ENCODE measurements at places on chromosomes 2 and 18.

- DNase-seq, result no peak
Measured at GRCh38 chr2:226185616-226186211, 613.9 kb downstream of the IRS1 start.

- no peak for DNase-seq
Measured at GRCh38 chr2:235647877-235648276, 154.0 kb downstream of the AGAP1 start.

DNA sequence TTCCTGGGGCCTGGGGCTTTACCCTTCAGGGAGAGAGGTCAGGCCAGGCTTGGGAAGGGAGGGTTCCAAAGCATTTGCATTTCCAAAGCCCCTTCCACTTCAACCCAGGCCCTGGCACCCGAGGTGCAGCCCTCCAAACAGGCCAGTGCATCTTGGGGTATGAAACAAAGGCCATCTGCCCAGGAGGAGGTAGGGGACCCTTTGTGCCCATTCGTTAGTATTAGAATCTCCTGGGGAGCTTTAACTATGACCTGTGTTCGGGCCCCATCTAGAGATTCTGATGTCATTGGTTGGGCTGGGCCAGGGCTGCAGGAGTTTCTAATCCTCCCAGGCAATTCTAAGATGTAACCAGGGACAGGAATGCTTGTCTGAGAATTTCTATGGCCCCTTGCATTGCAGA, 73.6 kb downstream of the CIB4 start:
- DNase-seq, result no peak

- DNase-seq, result no peak
Measured at GRCh38 chr2:126777620-126777978, 121.1 kb upstream of the TEX51 start.

DNA sequence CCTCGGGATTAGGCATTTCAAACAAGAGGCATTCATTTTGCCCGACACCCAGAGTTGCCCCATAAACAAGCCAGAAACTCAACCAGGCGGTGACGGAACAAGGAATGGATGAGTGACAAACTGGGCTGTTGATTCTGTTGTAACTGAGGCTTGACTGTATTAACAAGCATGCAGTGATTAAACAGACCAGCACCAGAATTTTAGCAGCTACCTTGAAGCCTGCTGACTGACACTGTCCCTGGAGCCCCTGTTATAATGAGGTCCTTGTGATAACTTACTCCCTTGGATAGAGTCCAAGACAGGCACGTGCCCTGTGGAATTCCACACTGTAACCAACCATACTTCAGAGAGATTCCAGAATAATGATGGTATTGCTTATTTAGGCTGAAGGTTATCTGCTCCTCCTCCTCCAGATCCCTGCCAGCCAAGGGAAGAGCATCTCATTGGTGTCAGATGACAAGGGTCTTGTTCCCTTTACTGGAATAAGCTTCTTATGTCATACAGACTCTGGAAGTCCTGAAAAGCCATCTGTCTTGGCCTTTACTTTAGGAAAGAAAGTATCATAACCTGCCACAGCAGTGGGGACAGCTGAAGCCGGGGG, 97.1 kb upstream of the RMDN2 start:
- DNase-seq, result no peak

GRCh38 chr2:177271981-177272666, 7.6 kb upstream of the NFE2L2 start:
- DNase-seq, result no peak

- no peak for DNase-seq
Measured at GRCh38 chr18:48784656-48785055, 166.1 kb downstream of the SMAD7 start.

- DNase-seq, result no peak
Measured at GRCh38 chr2:151845481-151845880, 17.3 kb upstream of the ARL5A start.

GRCh38 chr2:24125956-24126355, 2.7 kb downstream of the FAM228B start:
- no peak for DNase-seq

DNA sequence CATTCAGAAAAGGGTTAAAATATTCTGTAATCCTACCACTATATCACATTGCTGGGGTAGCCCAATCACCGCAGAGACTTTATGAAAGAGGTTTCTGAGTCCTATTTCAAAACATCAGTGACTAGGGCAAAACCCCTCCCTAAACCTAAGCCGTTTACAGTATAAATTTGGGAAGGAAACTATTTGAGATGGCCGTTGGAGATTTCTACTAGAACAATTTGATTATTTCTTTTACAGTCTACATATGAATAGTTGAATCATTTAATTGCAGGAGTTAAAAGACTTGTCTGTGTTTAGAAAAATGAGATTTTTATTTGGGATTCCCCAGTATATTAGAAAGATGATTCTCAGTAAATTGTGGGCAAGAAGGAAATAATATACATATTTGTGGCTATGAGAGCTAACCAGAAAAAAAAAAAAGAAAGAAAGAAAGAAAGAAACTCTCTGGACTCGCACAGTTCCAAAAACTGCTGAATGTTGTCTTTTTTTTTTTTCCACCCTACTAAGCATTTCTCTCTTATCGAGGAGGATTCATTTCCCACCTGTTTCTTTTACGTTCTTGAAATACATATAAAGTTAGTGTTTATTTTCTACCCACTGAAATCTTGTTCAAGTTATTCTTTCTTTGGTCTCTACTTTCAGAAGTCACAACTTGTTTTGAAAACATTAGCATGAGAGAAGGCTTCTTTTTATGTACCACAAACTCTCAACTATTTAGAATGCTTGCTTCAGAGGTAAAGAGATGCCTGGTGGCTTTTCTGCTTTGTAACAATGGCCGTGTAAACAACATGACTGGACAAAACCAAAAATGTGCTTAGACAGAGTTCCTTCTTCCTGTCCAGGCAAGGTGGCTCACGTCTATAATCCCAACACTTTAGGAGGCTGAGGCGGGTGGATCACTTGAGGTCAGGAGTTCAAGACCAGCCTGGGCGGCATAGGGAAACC, 65.9 kb downstream of the BCL2 start:
- DNase-seq, result no peak

DNA sequence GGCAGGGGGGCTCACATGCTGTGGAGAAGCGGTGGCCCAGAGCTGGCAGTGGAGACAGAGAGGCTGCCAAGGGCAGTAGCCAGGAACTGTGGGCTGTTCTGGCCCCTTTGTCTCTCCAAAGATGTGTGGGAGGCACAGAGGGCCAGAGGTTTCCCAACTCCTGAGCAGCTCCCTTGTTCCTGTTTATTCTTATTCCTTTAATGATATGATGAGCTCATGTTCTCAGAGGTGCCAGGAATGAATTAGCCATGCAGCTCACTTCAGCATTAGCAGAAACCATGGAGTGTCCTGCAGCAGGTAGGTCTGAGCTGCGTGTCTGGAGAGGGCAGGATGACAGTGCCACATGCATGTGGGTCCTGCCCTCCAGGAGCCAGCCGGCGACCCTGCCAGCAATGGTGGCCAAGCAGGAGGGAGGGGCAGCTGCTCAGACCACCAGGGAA, 77.9 kb upstream of the FZD7 start:
- DNase-seq, result no peak

DNA sequence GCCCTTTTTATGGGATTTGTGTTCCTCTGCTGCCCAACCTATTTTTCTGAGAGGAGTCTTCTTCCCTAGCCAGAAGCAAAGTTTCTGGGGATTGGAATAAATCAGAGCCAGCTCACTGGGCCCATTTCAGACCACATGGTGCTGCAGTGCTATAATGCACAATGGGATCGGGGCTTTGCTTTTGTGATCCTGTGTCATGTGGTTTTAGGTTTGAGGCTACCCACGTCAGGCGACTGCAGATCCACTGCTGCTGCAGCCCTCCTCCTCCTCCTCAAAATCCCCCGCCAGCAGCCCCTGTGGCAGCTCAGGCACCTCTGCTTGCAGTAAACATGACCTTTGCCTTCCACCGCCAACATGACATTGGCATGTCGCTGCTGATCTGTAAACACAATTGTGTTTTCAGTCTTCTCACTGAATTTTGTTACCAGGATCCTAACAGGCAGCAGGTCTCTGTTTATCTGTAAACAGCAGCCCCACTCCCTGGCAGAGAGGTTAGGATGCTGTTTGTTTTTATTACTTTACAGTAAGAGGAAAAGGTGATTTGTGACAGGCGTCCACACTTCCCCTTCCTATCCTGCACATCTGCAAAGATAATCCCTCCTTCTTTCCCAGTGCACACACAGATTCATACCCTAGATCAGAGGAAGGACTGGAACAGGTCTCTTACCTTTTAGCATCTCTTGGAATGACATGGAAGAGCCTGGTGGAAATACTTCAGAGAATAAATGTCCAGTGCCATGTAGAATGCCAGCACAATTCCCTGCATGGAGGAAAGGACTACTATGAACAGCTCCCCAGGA, 130.8 kb downstream of the FOXI3 start:
- no peak for DNase-seq

DNA sequence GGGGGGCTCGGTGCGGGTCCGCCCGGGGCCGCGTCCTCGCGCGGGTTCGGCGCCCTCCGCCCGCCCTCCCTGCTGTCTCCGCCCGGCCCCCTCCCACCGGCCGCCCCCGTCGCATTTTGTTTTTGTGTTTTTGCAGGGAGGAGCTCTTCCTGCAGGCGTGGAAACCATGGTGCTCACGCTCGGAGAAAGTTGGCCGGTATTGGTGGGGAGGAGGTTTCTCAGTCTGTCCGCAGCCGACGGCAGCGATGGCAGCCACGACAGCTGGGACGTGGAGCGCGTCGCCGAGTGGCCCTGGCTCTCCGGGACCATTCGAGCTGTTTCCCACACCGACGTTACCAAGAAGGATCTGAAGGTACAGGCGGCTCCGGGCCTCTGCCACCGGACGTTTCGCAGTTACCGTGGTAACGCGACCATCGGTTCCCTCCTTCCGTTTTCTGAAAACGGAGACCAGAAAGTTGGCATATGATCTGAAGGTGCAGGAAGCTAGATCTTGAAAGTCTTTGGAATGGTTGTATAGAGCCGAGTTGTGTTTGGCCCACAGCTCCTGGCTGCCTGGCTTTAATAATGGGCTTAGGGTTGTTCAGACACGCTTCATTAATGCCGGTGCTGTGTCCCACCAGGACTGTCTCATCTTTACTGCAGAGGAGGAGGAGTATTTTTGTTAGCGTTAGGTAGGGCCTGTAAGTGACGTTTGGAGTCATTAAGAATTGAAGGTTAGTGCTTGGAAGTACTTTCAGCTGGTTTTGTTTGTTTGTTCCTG, 891 bp downstream of the KDM3A start:
- DNase-seq, result peak; percentile 33

GRCh38 chr2:203763938-203764664, 57.7 kb downstream of the CD28 start:
- DNase-seq, result no peak

- no peak for DNase-seq
Measured at GRCh38 chr18:48992791-48993555, 42.2 kb upstream of the SMAD7 start.

DNA sequence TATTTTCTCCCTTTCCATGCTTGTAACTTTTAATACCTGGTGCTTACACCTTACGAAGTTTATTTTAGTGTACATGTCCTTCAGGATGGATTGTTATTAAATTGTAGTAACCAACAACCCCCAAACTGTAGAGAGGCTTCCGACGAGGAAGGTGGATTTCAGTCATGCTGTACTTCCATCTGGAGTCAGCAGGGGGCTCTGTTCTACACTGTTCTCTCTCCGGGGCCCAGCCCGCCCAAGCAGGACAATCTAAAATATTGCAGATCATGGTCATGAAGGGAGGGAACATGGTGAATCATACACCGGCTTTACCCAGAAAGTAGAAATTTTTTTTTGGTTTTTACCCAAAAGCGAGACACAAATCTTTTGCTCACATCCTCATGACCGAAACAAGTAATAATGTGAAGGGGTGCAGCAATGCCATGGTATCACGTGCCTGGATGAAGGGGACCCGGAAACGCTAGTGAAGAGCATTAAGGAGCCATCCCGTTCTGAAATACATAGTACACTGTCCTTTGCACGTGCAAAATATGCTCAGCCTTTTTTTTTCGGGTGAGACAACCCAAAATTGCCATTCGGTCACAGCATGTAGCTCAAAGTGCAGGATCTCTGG, 884.8 kb downstream of the EPHA4 start:
- peak; percentile 30 for DNase-seq

DNA sequence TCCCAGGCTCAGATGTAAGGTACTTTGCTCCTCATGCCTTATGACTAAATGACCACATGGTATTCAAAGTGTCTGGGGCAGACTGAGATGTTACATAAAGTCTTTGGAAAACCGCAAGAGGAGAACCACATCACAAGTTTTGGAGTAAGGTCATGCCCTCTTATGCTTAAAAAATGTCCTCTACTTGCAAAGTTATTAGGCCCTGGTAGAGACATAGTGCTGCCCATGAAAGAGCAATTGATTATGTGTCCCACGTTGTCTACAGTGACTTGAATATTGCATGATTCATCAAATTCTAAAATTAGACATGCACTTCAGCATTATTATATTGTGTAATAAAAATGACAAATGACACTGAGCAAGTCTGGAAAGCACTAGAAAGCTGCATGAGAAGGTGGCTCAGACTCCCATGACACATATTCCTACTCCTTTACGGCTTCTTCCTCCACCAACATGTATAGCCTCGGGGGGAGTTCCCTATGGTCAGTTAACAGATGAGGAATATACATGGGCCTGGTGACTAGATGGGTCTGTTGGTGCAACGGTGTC, 602.6 kb upstream of the VRK2 start:
- DNase-seq, result no peak

GRCh38 chr2:169732583-169733358, 861 bp upstream of the KLHL23 start:
- DNase-seq, result no peak

DNA sequence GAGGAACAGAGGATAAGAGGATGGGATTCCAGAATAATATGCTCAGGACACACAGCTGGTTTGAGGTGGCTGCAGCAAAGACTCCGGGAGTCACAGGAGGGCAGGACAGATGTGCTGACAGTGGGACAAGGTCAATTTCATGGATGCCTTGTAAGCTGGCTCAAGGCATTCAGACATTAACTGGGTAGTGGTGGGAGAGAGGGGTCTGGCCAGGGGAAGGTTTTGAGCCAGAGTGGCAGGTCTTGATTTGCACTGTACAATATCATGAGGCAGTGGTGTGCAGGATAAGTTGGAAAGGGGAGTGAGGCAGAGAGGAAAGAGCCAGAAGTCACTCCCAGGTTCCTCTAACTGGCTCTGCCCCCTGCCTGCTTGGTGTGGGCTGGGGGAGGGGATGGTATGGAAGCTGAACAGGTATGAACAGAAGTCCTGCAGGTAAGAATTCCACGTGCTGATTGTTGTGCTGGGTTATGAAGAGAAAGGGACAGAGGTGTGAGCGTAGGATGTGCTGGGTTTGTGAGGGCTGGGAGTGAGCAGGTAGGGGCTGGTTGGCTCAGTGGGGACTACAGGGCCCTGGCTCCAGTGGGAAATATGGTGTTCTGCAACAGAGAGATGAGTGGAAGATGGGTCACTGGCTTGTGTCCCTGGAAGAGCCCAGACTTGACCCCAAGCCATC, 141.7 kb upstream of the COPS8 start:
- DNase-seq, result no peak

DNA sequence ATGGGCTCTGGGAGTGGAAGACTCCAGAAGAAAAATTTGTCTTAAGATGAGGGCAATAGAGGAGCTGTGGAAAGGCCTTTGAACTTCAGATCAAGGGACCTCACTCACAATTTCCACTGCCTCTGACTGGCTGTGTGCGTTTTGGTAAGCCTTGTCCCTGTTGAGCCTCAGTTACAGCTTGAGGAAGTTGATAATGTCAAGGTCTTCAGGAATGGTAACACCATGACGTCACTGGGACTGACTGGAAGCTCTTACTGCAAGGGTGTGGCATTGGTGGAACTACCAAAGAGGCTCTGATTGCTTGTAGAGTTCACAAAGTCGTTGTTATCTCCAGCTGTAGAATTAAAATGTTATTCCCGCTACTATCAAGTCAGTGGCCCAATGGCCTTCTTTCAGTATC, 29.2 kb upstream of the CTAGE1 start:
- DNase-seq, result no peak

Measured in stimulated activated CD8-positive, alpha-beta memory T cell treated with anti-CD3 and anti-CD28 coated beads, Interleukin-2, amount 100 ng/mL, for 48 hours (primary cell).